Cardiac muscle cell (in vitro differentiated cells and primary cell): ENCODE measurements at places on chromosomes 5 and 9. TPM values are rescaled to one million over a fixed set of nuclear protein-coding genes. Genes with fewer than 3 reads are reported as not detected.
A peak's percentile ranks its signal among the peaks of the same experiment; 100 is the strongest.

DNA sequence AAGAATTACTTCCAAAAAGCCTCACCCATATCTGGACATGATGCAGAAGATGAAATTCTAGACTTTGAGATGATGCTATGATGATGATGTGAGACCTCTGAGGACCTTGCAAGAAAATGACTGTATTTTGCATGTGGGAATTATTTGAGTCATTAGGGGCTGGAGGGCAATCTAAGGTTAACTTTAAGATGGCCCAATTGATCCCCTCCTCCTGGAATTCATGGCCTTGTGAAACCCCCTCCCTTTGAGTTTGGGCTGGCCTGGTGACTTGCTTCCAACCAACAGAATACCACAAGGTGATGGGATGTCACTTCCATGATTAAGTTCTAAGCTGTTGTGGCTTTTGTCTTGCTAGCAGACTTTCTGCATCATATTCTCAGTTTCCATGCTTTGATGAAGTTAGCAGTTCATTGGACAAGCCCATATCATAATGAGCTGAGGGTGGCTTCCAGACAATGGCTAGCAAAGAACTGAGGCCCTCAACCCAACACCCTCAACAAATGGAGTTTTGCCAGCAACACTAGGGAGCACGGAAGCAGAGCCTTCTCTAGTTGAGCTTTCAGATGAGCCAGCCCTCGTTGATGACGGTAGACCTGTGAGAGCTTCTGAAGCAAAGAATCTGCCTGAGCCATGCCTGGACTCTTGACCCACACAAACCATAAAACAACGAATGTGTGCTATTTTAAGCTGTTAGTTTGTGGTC lies 7.4 kb upstream of the AMACR start:
- H3K27me3 ChIP-seq = no peaks in the 10 kb centered on the region
- DNase-seq = no peak
- no peaks in the 10 kb centered on the region for H3K4me1 ChIP-seq
- no peak overlapping the region for H3K27ac ChIP-seq
- no peaks in the 10 kb centered on the region for H3K36me3 ChIP-seq
- H3K4me3 ChIP-seq = no peak overlapping the region

GRCh38 chr5:96973532-96974401 lies 37.9 kb downstream of the LNPEP start:
- no peaks in the 10 kb centered on the region for H3K27me3 ChIP-seq
- H3K27ac ChIP-seq = peak overlapping the region; percentile 14
- H3K4me3 ChIP-seq = no peak overlapping the region
- no peak for DNase-seq
- H3K36me3 ChIP-seq = no peaks in the 10 kb centered on the region

GRCh38 chr5:15695215-15695731 lies 195.3 kb downstream of the FBXL7 start:
- peaks cover 20% of the 10 kb centered on the region for H3K4me1 ChIP-seq
- peak; percentile 37 for DNase-seq
- H3K36me3 ChIP-seq = no peaks in the 10 kb centered on the region

- no peak overlapping the region for H3K4me3 ChIP-seq
- H3K27ac ChIP-seq = no peak overlapping the region
- no peak for DNase-seq
These were observed 6.7 kb downstream of the FAM114A2 start for GRCh38 chr5:154031937-154032489.

DNA sequence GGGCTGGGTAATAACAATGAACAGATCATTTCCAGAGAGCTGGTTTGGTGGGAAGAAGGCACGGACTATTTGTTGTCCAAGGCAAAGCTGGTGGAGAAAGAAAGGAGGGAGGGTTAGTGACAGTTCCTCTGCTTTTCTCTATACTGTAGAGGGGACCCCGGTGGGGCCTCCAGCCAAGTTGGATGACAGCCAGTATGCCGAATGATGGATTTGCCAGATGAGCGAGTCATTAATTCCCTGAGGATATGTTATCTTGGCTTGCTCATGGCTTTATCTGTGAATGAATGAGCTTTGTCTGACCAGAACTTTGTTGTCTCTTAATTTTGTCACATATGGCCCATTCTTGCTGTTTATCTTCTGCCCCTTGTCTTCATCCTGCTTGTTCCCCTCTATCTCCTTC lies 158.6 kb upstream of the GLRA1 start:
- no peaks in the 10 kb centered on the region for H3K4me1 ChIP-seq
- H3K4me3 ChIP-seq = no peak overlapping the region
- no peaks in the 10 kb centered on the region for H3K27me3 ChIP-seq
- H3K36me3 ChIP-seq = no peaks in the 10 kb centered on the region

GRCh38 chr5:169954786-169955185 lies 25.5 kb downstream of the INSYN2B start:
- no peak overlapping the region for H3K4me3 ChIP-seq
- no peak for DNase-seq
- no peaks in the 10 kb centered on the region for H3K4me1 ChIP-seq
- H3K36me3 ChIP-seq = no peaks in the 10 kb centered on the region
- H3K27ac ChIP-seq = no peak overlapping the region

- no peak overlapping the region for H3K27ac ChIP-seq
- no peaks in the 10 kb centered on the region for H3K36me3 ChIP-seq
- no peak overlapping the region for H3K4me3 ChIP-seq
- H3K4me1 ChIP-seq = no peaks in the 10 kb centered on the region
- DNase-seq = peak; percentile 26
These were observed 78.4 kb upstream of the ITGA1 start for GRCh38 chr5:52709167-52709925.

Gene DNAJB5
- total RNA-seq = 39.0 and 44.1 TPM in 2 replicates

DNA sequence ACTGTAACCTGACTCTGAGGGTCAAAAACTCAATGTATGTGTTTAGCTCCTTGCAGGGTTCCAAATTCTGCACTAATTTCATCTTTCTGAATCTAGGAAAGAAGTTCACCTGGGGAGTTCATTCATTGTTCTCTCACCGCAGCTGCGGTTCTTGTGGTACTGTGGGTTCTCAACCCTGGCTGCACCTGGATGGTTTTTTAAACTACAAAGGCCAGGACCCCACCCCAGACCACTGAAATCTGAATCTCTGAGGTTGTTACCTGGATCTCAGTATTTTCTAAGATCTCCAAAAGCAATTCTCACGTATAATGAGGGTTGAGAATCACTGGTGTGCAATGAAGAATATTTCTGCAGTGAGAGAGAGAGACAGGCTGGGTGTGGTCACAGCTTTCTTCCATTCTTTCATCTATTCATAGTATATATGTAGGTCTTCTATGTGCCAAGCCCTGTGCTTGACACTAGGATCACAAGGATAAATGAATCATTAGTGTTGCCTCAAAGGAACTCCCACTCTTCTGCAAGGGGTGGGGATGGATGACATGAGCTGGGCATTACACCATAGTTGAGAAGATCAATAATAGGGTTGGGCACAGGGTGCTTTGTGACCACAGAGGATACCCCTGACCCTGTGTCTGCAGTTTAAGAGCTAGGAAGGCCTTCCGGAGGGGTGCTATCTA lies 109.8 kb downstream of the GALNT10 start:
- no peak overlapping the region for H3K27ac ChIP-seq
- H3K27me3 ChIP-seq = no peaks in the 10 kb centered on the region
- DNase-seq = no peak
- H3K4me3 ChIP-seq = no peak overlapping the region
- no peaks in the 10 kb centered on the region for H3K4me1 ChIP-seq
- H3K36me3 ChIP-seq = no peaks in the 10 kb centered on the region

Gene TSSK1B
- total RNA-seq = 0.14 and 0.15 TPM in 2 replicates

GRCh38 chr5:160048131-160048530 lies 39.2 kb downstream of the TTC1 start:
- peaks cover 25% of the 10 kb centered on the region for H3K36me3 ChIP-seq
- no peak overlapping the region for H3K27ac ChIP-seq
- no peak overlapping the region for H3K4me3 ChIP-seq
- no peaks in the 10 kb centered on the region for H3K27me3 ChIP-seq
- H3K4me1 ChIP-seq = no peaks in the 10 kb centered on the region

- DNase-seq = no peak
- no peaks in the 10 kb centered on the region for H3K36me3 ChIP-seq
- H3K4me3 ChIP-seq = no peak overlapping the region
- peaks cover 40% of the 10 kb centered on the region for H3K27me3 ChIP-seq
These were observed 6.6 kb downstream of the PLPPR1 start for GRCh38 chr9:101035098-101035497.

Gene GRM6
- total RNA-seq = not detected in 2 replicates

DNA sequence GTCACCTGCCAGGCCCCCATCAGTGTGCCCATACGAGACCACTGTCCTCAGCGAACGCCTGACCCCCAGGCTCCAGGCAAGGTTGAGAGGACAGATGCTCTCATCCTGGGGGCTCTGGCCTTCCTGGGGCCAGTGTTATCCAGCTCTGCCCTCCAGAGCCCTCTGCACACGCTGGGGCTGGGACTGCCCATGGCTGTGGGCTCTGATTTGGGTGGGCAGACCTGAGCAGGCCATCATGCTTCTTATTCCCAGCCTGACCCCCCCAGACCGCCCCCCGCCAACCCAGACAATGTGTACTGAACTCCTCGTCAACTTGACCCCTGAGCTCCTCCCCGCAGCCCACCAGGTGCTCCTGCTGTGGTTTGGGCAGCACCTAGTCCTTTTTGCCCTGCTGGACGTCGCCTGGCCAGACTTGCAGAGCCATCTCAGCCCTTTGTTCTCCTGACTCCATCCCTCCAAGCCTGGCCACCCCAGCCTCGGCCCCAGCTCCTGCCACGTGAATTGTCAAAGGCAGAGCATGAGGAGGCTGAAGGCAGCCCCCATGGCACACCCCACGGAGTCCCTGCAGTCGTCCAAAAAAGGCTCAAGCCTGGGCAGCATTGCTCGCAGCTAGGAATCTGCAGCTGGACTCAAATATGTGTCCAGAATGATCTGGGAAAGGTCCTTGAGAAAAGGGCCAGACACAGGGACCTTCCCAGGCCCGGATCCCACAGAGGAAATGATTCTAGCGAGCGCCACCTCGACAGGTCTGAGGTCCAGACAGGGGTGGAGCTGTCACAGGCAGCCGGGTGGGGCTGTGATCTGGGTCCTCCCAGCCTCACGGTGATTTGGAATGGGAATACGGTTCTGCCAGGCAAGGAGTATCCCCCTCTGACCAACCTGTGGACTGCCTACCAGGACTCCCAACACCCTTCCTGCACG lies 87.0 kb downstream of the ADAMTS2 start:
- no peaks in the 10 kb centered on the region for H3K36me3 ChIP-seq
- no peak for DNase-seq
- H3K27me3 ChIP-seq = no peaks in the 10 kb centered on the region
- H3K4me3 ChIP-seq = no peak overlapping the region
- H3K27ac ChIP-seq = no peak overlapping the region

GRCh38 chr5:95638632-95639031 lies 7.9 kb upstream of the RFESD start:
- no peak overlapping the region for H3K27ac ChIP-seq
- no peaks in the 10 kb centered on the region for H3K27me3 ChIP-seq
- H3K36me3 ChIP-seq = no peaks in the 10 kb centered on the region
- H3K4me3 ChIP-seq = no peak overlapping the region
- no peaks in the 10 kb centered on the region for H3K4me1 ChIP-seq
- no peak for DNase-seq

Gene NAIP
- 3.3 and 5.5 TPM in 2 replicates for total RNA-seq

- H3K4me1 ChIP-seq = no peaks in the 10 kb centered on the region
- no peaks in the 10 kb centered on the region for H3K27me3 ChIP-seq
- no peak overlapping the region for H3K4me3 ChIP-seq
These were observed 41.4 kb upstream of the FAT2 start for GRCh38 chr5:151632524-151632923.

- H3K36me3 ChIP-seq = no peaks in the 10 kb centered on the region
- no peak overlapping the region for H3K27ac ChIP-seq
- no peak overlapping the region for H3K4me3 ChIP-seq
- DNase-seq = no peak
These were observed 202.1 kb upstream of the TMEM161B start for GRCh38 chr5:88470745-88471144.

DNA sequence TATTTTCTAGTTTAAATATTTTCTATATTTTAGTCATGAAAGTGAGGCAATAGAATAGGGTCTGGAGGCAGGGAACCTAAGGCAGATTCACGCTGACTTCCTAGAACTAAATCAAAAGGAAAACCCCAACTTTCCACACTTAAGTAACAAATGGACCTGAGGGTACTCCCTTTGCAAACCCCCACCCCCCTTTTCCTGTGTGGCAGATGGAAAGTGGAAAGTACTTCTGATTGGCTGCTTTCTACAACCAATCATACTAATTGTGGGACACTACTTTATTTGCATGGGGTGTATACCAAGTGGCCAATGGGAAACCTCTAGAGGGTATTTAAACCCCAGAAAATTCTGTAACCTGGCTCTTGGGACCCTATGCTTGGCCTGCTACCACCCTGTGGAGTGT lies 4.8 kb upstream of the CENPH start:
- H3K36me3 ChIP-seq = no peaks in the 10 kb centered on the region
- H3K4me1 ChIP-seq = no peaks in the 10 kb centered on the region
- H3K27me3 ChIP-seq = no peaks in the 10 kb centered on the region
- no peak overlapping the region for H3K4me3 ChIP-seq

Gene FCN1
- not detected in 2 replicates for total RNA-seq

DNA sequence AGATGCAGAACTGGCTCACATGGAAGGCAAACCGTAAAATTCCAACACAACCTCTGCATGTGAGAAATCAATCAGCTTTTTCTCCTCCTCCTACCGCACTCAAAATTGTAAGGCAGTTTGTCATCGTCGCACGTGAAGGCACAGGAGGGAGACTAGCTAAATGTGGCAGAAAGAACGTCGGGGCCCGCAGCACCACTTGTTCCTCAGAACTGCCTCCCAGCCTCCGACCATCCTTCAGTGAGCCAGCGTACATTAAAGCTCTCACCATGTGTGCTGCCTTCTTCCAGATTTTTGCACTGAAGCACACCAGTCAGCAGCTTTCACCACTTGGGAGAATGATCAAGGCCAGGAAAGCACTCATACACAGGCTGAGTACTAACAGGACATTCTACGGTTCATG lies 105.9 kb downstream of the RFX3 start:
- no peaks in the 10 kb centered on the region for H3K27me3 ChIP-seq
- no peak overlapping the region for H3K4me3 ChIP-seq
- peak overlapping the region; percentile 58 for H3K27ac ChIP-seq
- peaks cover 27% of the 10 kb centered on the region for H3K4me1 ChIP-seq
- H3K36me3 ChIP-seq = no peaks in the 10 kb centered on the region

DNA sequence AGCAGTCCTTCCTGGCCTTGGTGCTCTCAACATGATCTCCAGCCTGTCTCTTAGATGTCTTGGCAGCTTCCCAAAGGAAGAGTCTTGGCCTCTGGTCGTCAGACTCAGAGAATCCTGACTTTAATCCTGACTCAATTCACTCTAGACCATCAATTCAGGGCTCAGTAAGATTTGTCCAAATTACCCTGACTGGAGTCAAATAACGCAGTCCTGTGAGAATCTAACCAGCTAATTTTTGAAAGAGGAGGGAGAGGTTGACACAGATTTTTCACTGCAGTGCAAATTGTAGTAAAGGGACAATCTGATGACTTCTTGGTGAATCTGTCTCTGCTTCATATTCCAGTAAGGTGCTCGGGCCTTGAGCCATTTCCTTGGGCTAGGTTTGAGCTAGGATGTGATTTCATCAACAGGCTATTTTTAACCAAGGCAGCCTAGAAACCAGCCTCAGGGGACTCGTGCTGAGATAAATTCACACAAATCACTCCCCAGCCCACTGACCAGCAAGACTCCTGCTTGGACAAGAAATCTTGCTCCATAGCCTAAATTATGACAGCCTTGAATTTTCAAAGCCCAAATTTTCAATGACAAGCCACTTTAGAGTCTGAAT lies 257.4 kb downstream of the ENC1 start:
- peak; percentile 89 for DNase-seq
- H3K4me3 ChIP-seq = no peak overlapping the region
- H3K27me3 ChIP-seq = no peaks in the 10 kb centered on the region
- H3K4me1 ChIP-seq = peaks cover 6% of the 10 kb centered on the region
- H3K36me3 ChIP-seq = no peaks in the 10 kb centered on the region
- H3K27ac ChIP-seq = peak overlapping the region; percentile 15
